ENCODE measurements at places on chromosomes 5 and 9.

DNA sequence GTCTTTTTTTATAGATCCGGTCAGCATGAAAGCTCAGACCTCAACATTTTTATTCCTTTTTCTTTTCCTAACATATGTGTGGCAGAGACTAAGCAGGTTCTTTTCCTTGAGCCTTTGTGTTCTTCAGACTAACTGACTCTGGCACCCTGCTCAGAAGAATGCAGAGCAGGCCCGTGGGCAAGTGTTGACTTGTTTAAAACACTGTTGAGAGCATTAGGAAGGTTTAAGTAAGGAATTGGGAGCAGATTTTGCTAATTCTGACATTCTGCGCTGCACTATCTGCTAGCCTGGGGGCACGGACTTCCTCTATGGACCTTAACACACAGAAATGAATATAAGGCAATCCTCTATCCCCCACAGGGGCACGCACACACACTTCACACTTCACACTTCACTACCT lies 182.5 kb upstream of the PIK3R1 start:
- no peak for DNase-seq

GRCh38 chr9:4689687-4690104 lies 10.3 kb downstream of the CDC37L1 start:
- DNase-seq = no peak

DNA sequence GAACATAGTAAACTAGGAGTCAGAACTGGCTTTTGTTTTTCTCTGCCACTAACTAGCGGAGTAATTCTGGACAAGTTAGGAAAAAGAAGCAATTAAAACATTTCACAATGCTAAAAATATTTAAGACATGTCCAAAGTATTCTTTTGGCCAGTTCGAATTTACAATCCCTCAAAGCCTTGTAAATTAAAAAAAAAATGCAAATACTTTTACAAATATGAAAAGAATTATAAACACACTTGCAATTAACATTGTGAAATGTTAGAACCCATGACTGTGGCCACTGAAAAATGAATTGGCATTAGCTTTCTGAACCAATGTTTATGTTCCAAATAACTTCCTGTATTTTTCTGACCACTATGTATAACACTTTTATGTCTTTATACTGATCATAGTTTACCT lies 2.2 kb downstream of the RAD1 start:
- DNase-seq = no peak

GRCh38 chr5:87263498-87263897 lies 4.2 kb upstream of the RASA1 start:
- DNase-seq = no peak

DNA sequence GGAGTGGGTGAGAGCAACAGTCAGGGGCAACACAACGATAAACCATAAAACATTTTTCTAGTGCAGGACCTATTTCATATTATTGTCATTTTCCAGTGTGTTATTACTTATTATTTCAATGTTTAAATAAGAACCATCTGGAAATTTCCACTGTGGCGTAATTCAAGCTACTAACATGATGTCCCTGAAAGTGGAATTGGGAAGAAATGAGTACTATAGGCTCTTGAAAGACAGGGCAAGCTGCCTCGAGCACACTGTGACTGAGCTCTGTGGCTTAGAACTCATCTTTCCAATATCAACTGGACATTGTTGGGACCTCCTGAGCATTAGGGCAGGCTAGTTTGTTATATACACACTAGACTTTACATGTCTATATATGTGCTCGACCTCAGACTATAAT lies 182.9 kb upstream of the RIOK2 start:
- DNase-seq = no peak

- DNase-seq = no peak
Observed at GRCh38 chr5:89300426-89300970, 417.5 kb upstream of the MEF2C start.

GRCh38 chr5:156261275-156261939 lies 65.6 kb upstream of the SGCD start:
- no peak for DNase-seq

DNA sequence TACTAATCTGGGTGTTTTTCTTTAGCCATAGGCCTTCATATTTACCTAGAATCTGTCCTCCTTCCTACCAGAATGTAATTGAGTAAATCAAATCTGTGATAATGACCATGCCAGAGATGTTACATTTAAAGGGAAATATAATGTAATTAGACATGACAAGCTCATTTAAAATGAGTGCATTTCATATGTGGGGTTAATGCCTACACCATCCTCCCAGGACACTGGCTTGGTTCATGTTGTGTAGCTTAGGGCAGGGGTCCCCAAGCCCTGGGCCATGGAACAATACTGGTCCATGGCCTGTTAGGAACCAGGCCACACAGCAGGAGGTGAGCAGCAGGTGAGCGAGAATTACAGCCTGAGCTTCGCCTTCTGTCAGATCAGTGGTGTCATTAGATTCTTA lies 276.9 kb upstream of the DAP start:
- no peak for DNase-seq

DNA sequence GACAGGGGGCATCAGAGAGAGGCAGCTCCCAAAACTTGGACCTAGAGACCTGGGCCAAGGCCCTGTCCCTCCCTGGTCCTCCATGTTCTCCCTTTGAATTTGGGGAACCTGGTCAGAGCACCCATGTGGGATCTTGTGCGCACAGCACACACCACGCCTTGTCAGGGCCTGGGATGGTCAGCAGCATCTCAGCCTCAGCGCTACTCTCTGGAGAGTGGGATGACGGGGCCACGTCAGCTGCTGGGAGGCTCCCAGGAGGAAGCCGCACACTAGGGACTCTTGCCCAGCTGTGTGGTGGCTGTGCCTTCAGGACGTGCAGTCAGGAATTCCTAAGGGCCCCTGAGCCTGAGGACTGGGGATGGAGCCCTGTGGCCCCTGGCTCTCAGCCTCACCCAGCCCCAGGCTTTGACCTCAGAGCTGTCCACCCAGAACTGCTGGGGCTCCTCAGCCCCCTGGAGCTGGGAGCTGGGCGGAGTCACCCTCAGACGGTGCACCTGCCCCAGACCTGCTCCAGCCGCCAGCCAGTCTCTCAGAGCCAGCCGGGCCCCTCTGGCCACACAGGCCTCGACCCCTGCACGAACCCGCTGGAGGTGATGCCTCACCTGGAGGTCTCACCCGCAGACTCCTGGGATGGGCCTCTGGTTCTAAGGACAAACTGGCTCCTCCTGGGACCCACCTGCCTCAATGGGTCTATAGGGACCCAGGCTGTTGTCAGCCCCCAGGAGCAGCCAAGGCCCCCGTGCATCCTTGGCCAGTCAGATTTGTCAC lies 38.3 kb upstream of the EGFL7 start:
- no peak for DNase-seq

GRCh38 chr9:4792054-4792571 lies 631 bp upstream of the RCL1 start:
- no peak for DNase-seq

GRCh38 chr9:137631345-137632229 lies 12.8 kb downstream of the EHMT1 start:
- no peak for DNase-seq

- DNase-seq = no peak
Observed at GRCh38 chr9:37446401-37446800, 18.8 kb downstream of the ZBTB5 start.

DNA sequence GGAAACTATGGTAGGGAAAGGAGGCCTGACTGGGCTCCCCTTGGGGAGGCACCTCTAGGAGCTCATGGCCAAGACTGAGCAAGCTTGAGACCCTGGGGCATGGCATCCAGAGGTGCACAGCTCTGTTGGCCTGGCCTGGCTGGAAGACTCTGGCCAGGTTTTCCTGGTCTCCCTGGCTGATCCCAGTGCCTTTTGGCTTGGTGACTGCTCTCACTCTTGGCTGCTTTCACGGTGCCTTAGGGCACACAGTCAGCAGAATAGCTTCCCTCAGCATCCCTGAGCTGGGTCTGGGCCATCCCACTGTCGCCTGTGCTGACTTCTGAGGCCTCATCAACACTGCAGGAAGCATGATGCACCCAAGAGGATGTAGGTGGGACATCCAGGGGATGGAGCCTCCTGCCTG lies 13.4 kb upstream of the DELE1 start:
- no peak for DNase-seq

- DNase-seq = no peak
Observed at GRCh38 chr9:120904978-120905301, 21.7 kb downstream of the TRAF1 start.

DNA sequence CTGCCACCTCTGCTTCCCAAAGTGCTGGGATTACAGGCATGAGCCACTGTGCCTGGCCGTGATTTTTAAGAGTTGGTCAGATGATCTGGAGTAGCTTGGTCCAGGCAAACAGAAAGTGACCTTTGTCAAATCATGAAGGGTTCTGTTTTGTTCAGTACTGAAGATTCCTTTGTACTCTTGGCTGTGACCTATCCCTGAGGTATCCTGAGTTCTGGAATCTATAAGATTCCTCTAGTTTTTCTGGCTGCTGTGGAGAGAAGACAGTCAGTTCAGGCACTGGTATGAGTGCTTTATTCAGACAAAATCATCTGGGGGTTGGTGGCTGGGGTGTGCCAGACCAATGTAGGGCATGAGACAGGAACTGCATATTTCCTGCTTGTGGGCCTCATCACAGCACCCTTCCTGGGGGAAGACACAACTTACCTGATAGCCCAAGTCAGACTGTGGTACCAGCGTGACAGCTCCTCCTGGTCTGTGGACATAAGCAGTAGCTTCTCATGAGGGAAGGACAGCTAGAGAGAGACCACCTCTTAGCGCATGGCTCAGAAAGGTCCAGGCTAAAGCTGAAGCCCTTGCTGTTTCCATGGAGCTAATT lies 3.1 kb downstream of the ARHGEF39 start:
- DNase-seq = no peak

DNA sequence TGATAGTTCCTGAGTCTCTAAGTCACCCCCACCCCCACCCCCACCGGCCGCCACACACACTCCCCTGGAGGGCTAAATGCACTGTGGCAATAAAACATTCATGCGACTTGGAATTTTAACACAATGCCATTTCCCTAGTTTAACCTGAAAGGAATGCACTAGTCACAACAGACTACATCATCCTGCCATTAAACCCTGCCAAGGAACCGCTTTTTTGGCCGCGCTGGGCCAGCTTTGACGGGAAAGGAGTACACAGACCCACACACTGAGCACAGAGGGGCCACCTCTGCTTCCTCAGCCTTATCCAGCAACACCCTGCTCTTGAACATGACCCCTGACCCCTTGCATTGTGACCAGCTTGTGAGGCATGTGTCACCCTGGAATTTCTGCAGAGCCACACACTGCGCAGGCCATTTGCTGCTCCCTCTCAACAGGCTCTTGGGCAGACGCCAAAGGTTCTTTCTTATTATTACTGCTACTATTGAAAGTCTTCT lies 165.3 kb downstream of the BNC2 start:
- DNase-seq = no peak

- DNase-seq = no peak
Observed at GRCh38 chr5:139885172-139885856, 89.7 kb downstream of the PSD2 start.

DNA sequence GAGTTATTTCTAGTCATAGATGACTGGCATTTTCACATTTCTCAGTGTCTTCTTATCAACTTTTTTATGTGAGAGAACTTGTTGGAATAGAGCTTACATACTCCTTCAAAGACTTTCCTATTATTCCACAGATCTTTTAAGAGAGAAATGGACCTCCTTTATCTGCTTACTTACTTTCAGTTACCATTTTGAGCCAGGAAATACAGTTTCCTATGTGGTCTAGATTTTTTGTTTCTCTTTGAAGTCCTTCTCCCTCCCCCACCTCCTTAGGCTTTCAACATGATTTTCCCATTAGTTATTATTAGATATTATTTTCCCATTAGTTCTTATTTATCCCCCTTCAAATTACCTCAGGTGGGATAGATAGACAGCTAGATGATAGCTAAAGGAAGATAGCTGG lies 289.1 kb upstream of the ITGA1 start:
- no peak for DNase-seq

DNA sequence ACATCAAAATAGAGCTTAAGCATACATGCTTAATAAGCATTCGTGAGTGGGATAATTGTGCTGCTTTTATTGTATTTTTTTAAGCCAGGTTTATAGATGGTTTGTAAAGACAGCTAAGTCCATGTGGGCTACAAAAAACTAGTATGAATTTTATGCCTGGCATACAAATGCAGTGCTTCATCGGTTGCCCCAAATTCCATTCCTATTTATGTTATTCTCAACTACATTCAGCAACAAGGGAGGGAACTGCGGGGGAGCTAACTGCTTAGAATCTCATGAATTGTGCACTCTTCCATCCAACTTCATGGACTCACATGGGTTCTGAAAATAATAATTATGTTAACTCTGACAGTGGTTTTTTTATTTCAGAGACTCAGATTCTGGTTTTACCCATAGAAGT lies 199.2 kb downstream of the FAM170A start:
- no peak for DNase-seq

DNA sequence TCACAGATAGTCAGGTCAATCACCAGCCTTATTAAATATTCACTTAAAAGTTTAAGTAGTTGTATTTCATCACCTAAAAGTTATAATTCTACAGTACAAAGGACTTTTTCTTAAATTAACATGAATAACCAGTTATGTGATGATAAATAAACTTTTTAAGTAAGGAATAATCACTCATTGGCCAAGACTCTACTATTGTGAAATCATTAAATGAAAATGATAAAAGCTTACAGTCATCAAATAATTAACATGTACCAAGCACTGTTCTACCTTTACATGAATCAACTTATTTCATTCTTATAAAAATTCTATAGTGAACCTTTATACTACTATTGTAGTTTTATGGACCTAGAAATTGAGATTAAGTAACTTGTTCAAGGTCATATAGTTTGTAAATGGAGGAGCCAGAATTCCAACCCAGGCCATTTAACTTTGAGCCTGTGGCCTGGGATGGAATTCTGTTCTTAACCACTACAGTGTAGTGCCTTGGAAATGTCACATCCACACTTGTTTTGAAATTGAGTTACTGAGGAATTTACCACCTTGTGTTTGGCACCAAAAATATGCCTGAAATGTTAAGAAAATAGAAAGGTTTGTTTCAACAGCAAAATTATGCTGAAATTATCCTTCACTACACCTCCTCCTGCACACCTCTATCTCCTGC lies 32.8 kb upstream of the MSANTD3 start:
- no peak for DNase-seq

DNA sequence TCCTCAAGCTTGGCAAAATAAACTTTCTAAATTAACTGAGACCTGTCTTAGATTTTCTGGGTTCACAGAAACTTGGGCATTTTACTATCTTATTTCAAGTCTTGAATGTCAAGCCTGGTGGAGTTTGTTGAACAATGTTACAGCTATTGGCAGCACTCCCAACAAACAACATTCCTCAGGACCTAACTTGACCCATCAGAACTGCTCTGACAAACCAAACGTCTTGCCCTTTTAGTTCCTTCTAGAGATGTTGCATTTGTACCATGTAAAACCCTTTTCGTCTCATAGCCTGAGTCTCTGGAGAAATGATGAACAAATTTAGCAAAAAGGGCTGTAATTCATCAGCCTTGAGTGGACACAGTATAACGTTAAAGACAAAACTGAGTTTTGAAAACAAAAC lies 51.1 kb downstream of the GNA14 start:
- no peak for DNase-seq

DNA sequence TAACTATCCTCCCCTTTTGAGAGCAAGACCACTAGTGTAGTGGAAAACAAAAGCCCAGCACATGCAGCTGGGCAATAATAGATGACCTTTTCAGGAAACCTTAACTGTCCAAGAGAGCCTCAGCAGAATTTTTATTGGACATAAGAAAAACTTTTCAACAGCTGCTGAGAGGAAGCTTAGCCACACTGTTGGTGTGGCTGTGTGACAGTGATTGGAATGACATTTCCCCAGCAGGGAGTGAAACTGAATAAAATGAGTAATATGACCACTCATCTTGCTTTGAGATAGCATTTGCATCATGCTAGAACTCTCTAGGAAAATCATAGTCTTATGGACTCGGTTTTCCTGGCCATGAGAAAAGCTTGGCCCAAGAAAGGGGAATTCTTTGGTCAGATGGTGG lies 687.8 kb downstream of the SLCO4C1 start:
- no peak for DNase-seq

GRCh38 chr5:121257621-121258020 lies 594.1 kb upstream of the FTMT start:
- DNase-seq = no peak
